Activated naive CD8-positive, alpha-beta T cell treated with anti-CD3 and anti-CD28 coated beads, Interleukin-2, amount 10 ng/mL, durations not matched to agents 7 days and 5 days (primary cell): ENCODE measurements at places on chromosomes 3 and 15. TPM values are rescaled to one million over a fixed set of nuclear protein-coding genes. Genes with fewer than 3 reads are reported as not detected.

- no peak for DNase-seq
Measured at GRCh38 chr3:148238421-148238821, 459.3 kb upstream of the AGTR1 start.

DNA sequence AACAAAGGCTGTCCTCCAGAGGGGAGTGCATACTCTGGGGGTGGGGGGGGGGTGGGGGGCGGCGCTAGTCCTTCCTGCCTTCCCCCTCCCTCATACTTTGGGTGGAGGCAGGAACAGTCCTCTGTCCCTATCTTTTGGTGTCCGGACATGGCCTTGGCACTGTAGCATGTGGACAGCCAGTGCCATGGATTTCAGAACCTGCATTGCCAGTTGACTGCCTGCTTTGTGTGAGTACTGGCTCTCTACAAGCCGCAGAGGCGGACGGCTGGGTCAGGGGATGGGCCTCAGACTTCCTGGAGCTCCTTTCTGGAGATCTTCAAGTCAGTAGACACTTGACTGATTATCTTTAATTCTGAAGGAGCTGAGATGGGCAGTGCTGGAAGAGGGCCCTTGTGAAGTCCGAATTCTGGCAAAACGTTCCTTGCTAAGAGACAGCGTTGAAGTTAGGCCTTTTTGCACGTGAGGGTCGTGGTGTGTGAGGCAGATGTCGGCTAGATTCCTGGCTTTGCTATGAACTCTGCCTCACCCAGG is 2.5 kb downstream of the CLDN11 start:
- DNase-seq = no peak

- DNase-seq = no peak
Measured at GRCh38 chr3:126459111-126459762, 16.5 kb downstream of the ZXDC start.

GRCh38 chr15:38520035-38520434 is 44.6 kb downstream of the RASGRP1 start:
- DNase-seq = no peak

GRCh38 chr3:139388821-139389551 is 461 bp downstream of the COPB2 start:
- DNase-seq = no peak

GRCh38 chr3:10557250-10557649 is 51.9 kb upstream of the ATP2B2 start:
- DNase-seq = no peak

DNA sequence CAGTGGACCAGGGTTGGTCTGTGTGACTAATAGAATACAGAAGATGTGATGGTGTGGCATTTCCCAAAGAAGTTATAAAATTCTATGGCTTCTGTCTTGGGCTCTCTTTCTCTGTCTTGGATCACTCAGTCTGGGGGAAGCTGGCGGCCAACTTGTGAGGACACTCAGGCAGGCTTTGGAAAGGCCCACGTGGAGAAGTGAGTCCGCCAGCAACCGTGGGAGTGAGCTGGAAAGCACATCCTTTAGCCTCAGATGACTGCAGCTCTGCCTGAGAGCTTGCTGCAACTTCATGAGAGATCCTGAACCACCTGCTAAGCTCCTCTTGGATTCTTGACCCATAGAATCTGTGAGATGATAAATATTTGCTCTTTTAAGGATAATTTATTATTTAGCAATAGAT is 72.0 kb upstream of the RASGRP1 start:
- no peak for DNase-seq

DNA sequence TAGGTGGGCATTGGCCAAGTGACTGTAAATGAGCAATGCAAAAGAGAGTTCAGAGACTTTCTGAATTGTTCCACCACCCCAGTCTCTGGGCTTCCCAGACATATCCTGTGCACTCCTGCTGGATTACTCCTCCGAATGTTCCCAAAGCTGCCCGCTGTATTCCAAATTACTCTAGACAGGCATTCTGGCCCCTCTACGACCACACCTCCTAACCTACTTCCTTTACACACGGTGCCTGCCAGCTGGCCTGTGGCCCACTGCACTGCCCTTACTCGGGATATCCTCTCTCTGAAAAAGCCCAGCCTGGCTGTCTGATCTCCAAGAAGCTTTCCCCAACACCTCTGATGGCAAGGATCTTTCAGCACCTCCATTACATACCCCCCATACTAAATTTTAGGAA is 66.6 kb downstream of the DUT start:
- DNase-seq = no peak

The FBXL22 gene
- 1.2 TPM for total RNA-seq

The PRTG gene
- total RNA-seq = not detected
